CD4-positive, alpha-beta T cell treated with Interleukin-1 beta for 1 hour (primary cell): ENCODE measurements at places on chromosomes 16 and 17.

- DNase-seq: no peak
Observed at GRCh38 chr16:23155445-23156049, 6.3 kb upstream of the USP31 start.

DNA sequence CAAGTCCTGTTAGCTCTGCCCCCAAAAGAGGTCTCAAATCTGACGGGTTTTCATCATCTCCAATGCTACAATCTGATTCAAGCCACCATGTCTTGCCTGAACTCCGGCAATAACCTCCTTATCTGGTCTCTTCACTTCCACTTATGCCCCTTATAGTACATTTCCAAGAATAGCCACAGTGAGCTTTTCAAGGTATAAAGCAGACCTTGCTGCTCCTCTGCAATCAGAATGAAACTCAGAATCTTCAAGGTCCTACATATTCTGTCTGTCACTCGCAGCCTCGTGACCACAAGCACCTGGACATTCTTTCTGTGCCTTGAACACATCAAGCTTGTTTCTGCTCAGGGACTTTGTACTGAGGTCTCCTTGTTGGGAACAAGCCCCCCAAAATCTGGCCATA lies 84.7 kb downstream of the YPEL2 start:
- no peak for DNase-seq

- DNase-seq: no peak
Observed at GRCh38 chr17:60372790-60373483, 19.0 kb downstream of the USP32 start.

DNA sequence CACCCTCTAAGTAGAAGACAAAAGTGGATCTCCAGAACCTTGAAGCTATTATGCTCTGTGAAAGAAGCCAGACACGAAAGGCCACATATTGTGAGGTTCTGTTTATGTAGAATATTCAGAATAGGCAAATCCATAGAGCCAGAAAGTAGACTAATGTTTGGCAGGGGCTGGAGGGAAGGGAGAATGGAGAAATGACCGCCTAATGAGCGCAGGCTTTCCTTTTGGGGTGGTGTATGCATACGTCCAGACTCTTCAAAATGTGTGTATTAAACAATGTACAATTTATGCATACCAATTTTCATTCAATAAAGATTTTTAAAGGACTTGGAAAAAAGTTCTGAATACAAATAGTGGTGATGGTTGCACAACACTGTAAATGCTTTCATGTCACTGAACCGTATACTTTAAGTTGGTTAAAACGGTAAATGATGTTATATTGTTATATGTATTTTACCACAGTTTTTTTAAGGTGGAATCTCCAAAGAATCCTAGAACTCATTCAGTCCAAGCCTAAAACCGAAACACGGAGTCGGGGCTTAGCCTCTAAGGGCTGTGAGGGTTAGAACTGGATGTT lies 397.4 kb downstream of the SOX9 start:
- DNase-seq: no peak

DNA sequence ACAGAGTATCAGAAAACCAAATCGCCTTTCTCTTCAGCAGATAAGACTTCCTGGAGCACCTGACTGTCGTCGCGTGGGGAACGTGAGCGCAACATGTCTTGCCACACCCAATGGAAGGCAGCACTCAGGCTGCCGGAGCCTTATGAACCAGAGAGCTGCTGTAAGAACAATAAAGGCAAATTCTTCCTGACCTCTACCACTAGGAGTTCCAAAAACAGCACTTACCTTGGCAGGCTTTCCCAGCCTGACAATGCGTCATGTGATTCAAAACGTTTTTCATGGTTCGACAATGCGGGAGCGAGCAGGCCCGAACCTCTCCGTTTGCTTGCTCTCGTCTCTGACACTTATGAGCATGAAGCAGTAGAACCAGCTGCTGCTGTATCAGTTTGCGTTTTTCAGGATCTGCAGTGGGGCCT lies 75.8 kb upstream of the TRAP1 start:
- no peak for DNase-seq
